Ovary (tissue), 10 donors: ENCODE measurements at places on chromosomes 2 and 18.

DNA sequence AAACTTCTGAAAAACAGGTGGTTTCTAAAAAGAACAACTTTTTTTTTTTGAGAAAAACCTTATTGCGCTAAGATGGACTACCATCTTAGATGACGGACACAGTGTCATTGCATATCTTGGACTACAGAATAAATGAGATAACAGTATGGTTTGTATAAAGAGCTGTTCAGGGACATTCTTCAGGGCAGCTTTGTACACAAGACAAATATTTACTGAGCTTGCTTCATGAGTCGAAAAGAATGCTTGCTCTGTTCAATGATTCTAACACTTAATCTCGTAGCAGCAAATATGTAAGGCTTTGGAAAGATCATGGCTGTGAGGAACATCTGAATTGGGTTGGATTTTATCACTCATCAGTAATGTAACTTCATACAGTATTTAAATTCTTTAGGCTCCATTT, 282.5 kb upstream of the CWC22 start:
- DNase-seq: no peak

- no peak for DNase-seq
Observed at GRCh38 chr2:66532972-66533868, 98.3 kb downstream of the MEIS1 start.

- no peak for DNase-seq
Observed at GRCh38 chr2:19592197-19592596, 233.8 kb upstream of the OSR1 start.

GRCh38 chr18:2855560-2856350, 8.9 kb downstream of the EMILIN2 start:
- no peak for DNase-seq

GRCh38 chr2:196284144-196284844, 112.9 kb upstream of the STK17B start:
- DNase-seq: no peak

DNA sequence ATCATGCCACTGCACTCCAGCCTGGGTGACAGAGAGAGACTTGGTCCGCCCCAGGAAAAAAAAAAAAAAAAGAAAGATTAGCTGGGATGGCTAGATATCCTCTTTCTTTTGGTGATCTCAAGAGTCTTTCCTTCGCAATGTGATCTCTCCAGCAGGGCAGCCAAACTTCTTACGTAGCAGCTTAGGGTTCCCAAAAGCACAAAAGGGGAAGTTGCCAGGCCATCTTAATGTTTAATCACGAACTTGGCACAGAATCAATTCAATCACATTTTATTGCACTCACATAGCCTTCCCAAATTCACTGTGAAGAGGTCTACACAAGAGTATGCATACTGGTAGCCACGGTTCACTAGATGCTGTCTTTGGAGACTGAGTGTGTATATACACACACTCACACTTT, 53.1 kb downstream of the VIL1 start:
- no peak for DNase-seq

GRCh38 chr18:57437402-57437765, 2.2 kb downstream of the ONECUT2 start:
- no peak for DNase-seq

GRCh38 chr2:21358976-21359375, 235.2 kb downstream of the TDRD15 start:
- no peak for DNase-seq
